ENCODE measurements at places on chromosomes 2 and 18.
A peak's percentile ranks its signal among the peaks of the same experiment; 100 is the strongest.

GRCh38 chr2:40554665-40555294 lies 102.9 kb upstream of the SLC8A1 start:
- peak; percentile 17 for DNase-seq

GRCh38 chr2:15506229-15506819 lies 54.8 kb downstream of the NBAS start:
- no peak for DNase-seq

- no peak for DNase-seq
Measured at GRCh38 chr2:191319186-191319585, 74.0 kb downstream of the MYO1B start.

DNA sequence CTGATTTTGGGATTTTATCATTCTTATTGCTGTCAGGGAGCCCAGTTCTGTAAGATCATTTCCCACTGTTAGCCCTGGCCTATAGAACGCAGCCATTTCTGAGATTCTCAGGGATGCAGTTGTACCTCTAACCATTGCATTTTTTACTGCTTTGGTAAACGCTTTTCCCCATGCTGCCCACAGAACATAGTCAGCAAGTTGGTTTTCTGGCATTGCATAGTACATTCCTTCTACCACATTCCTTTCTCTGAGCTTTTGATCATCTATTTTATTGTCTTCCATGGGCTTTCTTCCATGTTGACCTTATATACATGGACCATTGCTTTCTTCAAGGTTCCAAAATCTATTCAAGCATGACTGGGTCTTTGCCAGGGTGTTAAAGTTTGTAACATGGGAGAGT lies 86.8 kb upstream of the ST6GAL2 start:
- DNase-seq = no peak

- no peak for DNase-seq
Measured at GRCh38 chr2:64637000-64637635, 16.6 kb downstream of the SERTAD2 start.

DNA sequence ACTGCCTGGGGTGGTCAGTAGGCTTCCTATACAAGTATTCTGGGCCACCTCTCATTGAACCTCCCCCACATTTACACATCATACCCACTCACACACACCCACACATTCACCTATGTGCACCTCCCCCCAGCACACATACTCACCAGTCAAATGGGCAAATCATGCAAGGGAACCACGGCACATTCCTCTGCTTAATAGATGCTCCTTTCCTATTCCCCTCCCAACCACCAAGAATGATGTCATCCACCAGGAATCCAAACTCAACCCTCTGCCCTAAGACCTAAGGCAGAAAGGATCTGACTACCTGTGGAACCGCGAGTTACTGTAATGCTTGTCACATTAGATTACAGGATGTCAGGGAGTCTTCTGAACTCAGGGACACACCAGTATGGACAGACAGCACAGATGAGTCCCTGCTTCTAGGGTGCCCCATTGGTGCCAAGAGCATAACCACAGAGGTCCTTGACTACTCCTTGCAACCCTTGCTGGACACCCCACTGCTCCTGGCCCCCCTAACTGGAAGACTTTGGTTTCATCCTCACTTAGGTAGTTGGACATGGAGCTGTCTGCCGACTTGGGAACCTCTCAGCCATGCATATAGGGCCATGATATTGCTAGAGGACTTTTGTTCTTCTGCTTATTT lies 21.5 kb upstream of the CAB39 start:
- DNase-seq = no peak

GRCh38 chr2:43465234-43465633 lies 130.6 kb downstream of the THADA start:
- no peak for DNase-seq

- peak; percentile 91 for DNase-seq
Measured at GRCh38 chr2:134080386-134081089, 173.3 kb upstream of the MGAT5 start.
